Left forelimb (tissue), 1 donor: ENCODE measurements at places on chromosomes 1 and 21.

- no peak for DNase-seq
These were observed 42.7 kb downstream of the SLC45A1 start for GRCh38 chr1:8360493-8361197.

DNA sequence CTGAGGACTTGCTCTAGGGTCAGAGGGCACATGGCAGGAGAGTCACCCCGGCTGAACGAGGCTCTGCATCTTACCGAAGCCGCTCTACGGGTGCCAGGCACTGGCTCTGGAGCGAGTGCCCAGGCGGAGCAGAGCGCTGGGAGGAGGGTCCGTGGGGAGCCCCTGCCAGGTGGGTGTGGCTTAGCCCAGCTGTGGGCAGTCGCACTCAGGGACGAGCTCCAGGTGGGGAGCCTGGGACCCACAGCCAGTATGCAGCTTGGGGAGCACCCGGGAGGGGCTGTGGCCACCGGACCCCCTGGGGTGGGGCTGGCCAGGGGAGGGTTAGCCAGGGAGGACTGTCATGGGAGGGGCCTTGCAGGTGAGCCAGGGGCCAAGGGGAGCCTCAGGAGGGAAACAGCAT lies 3.8 kb downstream of the AGRN start:
- DNase-seq: no peak

DNA sequence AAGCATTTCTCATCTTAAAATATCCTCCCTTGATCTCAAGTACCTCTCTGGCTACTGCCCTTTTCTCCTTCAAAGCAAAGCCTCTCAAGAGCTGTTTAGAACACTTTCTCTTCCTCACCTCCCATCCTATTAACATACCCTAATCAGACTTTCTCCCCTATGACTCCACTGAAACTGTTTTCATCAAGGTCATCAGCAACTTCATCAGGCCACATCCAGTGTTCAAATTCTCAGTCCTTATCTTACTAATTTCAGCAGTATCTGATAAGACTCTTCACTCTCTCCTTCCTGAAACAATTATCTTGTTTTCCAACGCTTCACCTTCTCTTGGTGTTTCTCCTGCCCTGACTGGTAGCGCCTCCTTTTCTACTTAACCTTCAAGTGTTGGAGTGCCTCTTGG lies 1.5 kb upstream of the RAP1A start:
- DNase-seq: no peak

DNA sequence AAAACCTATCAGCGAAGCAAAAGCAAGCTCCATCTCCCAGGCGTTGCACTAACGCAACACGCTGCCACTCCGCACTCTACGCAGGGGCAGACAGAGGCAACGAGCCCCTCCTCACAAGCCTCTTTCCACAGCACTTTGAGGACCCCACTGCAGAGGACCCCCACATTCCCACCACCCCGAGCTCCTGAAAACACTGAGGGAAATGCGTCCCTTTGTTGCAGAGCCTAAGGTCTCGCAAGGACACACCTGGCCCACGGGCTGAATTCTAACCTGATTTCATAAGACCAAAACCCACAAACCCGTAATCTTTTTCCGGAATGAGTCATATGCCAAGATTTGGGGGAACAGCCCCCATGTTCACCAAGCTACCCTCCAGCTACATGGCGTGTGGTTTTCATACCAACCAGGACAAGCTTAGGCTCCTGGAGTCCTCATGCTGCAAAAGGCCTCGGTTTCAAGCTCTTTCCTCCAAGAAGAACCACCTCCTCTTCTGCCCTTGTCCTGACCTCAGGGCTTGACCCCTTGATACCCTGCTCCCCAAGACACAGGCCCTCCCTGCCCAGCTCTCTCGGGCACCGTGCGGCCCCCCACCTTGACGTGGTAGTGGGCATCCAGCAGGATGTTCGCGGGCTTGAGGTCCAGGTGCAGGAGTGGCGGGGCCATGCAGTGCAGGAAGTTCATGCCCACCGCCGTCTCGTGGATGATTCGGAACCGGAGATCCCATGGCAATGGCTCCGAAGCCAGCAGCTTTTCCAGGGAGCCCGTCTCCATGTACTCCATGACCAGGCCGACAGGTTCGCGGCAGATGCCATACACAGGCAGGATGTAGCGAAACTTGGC lies 10.7 kb downstream of the RIPK4 start:
- no peak for DNase-seq

DNA sequence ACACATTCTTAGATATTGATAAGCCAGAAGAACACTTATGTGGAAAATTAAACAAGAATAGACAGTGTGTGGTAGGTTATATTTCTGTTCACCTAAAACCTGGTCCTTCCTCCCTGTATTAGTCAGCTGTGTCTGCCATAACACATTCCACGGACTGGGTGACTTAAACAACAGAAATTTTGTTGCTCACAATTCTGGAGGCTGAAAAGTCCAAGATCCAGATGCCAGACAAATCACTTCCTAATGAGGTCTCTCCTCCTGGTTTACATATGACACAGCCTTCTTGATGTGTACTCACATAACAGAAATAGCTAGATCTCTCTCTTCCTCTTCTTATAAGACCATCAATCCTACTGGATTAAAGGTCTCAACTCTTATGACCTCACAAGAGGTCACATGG lies 25.7 kb downstream of the JMJD4 start:
- no peak for DNase-seq

DNA sequence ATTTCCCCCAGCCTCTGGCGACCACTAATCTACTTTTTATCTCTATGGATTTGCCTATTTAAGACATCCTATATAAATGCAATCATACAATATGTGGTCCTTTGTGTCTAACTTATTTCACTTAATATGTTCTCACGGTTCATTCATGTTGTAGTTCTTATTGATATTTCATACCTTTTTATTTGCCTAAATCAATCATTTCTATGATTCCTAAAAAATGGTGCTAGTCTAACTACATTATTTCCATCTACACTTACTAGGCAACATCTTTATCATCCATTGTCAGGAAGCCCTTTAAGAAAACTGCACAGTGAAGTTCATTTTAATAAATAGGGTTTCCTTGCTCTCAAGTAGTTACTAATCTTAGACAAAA lies 380 bp upstream of the FBXO28 start:
- no peak for DNase-seq

GRCh38 chr21:30227633-30228404 lies 11.9 kb upstream of the CLDN8 start:
- DNase-seq: no peak

DNA sequence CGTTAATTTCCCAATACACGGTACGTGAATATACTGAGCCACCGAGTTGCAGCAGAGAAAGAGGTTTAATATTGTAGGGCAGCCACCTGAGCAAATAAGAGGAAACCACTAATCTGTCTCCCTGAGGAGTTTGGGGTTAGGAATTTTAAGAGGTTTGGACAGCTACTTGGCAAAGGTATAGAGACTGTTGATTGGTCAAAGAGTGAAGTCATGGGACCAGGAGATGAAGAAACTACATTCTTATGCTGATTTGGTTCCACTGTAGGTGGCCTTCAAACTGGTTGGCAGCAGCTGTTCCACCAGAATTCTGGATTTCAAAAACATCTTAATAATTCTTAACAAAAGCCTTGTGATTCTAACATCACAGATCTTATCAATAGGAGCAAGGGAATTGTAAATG lies 485.4 kb upstream of the PRMT6 start:
- no peak for DNase-seq

GRCh38 chr21:26572076-26572701 lies 897 bp downstream of the CYYR1 start:
- DNase-seq: no peak

DNA sequence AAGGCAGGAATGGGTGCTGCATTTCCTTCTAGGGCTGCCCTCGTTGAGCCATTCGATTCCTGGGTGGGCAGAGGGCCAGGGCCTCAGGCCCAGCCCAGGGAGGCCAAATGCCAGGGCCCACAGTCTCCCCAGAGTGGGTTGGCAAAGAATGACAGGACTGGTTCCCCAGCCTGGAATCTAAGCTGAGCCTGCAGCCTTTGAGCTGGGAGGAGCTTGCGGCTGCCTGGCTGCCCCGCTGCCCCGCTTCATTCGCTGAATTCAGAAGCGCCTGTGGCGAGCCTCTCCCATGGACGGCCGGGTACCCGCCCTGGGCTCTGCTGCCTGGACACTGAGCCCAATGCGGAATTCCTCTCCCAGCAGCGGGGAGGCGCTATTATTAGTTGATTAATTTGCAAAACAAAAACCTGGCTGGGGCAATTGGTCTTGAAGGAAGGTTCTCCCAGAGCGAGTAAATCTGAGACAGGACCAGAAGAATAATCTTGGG lies 32.3 kb upstream of the TARDBP start:
- DNase-seq: no peak

- DNase-seq: no peak
These were observed 5.7 kb upstream of the ZNF697 start for GRCh38 chr1:119653839-119654170.

GRCh38 chr1:224897529-224898327 lies 31.7 kb upstream of the DNAH14 start:
- no peak for DNase-seq

- DNase-seq: peak; percentile 91
These were observed at the start of gene PRDM15 for GRCh38 chr21:41879190-41879998. Gene PRDM15, minus strand, starts transcription at chr21:41879344. Its CDS starts 18,981 bp downstream, at chr21:41860363.

- peak; percentile 88 for DNase-seq
These were observed 15.4 kb downstream of the LMNA start for GRCh38 chr1:156129687-156130577.

DNA sequence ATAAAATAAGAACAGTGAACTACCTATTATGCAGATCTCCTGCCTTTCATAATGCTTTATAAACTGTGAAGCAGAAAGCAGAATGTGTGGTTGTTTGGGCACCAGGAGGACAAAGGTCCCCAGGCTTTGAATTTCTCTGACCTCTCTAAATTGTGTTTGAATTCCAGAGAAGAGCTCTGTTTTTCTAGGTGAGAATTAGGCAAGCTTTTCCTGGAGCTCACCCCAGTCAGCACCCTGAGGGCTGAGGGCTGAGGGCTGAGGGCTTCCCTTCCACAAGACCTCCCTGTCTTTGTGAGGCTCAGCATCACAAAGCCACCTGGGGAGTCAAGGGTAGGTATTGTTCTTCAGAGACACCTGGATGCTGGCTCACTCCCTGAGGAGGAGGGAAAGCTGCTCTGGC lies 45.5 kb upstream of the LRIG2 start:
- no peak for DNase-seq

- DNase-seq: peak; percentile 8
These were observed 32.0 kb upstream of the LRP8 start for GRCh38 chr1:53359934-53360276.

GRCh38 chr1:7536891-7537591 lies 234.1 kb upstream of the VAMP3 start:
- no peak for DNase-seq

GRCh38 chr21:16678429-16679160 lies 834.2 kb upstream of the CXADR start:
- DNase-seq: no peak

GRCh38 chr21:43933199-43933598 lies 68.2 kb downstream of the AGPAT3 start:
- DNase-seq: no peak

- DNase-seq: no peak
These were observed 79.2 kb downstream of the RNF220 start for GRCh38 chr1:44484155-44484688.

GRCh38 chr1:2602311-2602835 lies 15.8 kb downstream of the PRXL2B start:
- DNase-seq: no peak

DNA sequence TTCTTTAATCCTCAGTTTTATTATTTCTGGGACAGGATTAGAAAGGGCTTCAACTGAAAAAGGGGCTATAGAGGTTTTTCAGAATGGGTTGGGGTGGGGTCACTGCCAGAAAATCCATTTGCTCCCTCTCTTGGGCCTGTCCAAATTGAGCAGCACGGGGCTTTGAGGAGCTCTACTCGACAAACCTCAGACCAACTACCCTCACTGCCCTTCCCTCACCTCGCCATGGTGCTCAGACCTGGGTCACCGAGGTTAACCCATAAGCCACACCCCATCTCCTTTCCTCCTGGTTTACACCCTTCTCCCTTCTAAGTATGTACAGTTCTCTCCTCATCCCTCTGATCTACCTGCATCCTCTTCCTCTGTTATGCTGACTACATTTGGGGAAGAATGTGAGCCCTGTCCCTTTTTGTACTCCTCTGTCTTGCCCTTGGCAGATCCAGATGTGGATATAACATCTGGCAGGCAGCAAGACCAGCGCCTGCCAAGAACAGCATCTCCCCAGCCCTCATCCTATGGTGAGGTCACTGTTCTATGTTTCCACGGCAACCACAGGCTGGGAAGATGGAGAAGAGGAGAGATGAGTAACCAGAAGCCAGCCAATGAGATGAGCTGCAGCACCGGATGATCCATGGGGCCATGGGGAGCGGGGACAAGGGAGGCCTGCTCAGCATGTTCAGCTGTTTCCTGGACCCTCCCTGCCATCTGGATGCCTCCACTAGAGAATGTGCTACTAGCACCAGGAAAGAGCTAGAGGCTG lies 3.7 kb upstream of the FABP3 start:
- DNase-seq: peak; percentile 81

DNA sequence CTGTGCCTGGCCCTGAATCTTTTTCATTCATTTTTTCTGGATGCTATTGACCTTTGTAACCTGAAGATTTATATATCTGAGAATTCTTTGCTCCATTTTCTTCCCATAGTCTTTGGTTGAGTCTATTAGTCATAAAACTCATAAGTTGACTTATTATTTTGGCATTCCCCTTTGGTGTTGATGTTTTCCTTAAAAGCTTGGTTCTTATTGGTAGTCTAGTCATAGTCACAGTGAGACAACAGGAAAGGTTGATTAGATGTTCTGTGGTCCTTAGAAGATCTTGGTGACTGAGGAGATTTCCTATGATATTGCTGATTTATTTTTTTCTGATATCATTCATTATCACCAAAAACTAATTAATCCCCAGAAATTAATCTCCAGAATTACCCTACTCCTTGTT lies 86.2 kb downstream of the PTPRC start:
- DNase-seq: no peak

- no peak for DNase-seq
These were observed 268.9 kb downstream of the HHAT start for GRCh38 chr1:210597555-210598134.

- no peak for DNase-seq
These were observed 36.1 kb upstream of the ABCG1 start for GRCh38 chr21:42182713-42183371.

DNA sequence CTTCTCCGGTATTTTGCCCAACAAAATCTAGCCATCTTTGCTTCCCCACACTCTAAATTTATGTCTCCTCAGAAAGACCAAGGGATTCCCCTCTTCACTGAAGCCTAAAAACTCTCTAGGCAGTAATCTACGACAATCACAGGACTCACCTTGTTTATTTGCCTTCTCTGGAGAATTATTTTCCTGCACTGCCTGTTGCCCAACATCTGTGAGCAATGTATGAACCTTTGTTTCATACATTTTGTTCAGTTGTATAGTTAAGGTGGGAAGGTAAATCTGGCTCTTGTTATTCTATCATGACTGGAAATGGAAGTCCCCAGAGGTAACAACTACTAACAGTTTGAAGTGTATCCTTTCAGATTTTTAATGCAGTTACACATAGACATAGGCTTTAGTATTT lies 2.2 kb downstream of the COPA start:
- DNase-seq: no peak

DNA sequence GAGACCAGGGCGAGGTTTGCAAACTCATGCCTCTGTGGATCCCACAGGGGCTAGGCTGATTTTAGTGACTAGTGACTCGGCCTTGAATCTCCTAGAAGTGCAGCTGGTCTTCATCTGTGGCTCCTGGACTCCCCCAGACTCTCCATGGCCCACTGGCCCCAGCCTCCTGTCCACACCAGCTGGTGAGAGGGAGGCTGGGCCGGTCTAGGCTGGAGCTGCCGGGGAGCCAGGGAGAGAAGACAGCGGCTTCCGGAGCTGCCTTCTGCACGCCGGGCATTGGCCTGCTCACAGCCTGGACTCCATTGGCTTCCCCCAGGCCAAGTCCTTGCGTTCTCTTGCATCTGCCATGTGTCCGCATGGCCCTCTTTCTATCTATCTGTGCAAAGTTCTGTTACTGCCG lies 52.1 kb upstream of the COL6A1 start:
- DNase-seq: no peak

GRCh38 chr1:246081856-246082668 lies 425.0 kb downstream of the SMYD3 start:
- no peak for DNase-seq
